ENCODE measurements at places on chromosomes 3 and 15.
A peak's percentile ranks its signal among the peaks of the same experiment; 100 is the strongest.

GRCh38 chr15:70806992-70807712, 43.8 kb upstream of the UACA start:
- DNase-seq, result peak; percentile 32

DNA sequence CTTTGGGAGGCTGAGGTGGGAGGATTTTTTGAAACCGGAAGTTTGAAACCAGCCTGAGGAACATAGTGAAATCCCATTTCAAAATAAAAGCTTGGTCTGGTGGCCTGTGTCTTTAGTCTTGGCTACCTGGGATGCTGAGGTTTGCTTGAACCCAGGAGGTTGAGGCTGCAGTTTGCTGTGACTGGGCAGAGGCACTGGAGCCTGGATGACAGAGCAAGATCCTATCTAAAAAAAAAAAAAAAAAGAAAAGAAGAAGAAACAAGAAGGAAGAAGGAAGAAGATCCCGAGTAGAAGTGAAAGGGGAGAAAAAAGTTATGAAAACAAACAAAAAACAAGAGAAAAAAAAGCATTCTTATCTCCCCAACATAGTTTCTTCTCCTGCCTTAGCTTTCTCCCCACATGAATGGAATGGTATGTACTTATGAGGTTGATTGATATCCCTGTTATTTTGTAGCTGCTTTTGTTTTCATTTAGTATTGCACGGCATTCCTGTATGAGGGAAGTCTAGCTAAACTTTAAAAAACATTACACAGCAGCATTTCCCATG, 42.4 kb downstream of the TMEM40 start:
- no peak for DNase-seq

DNA sequence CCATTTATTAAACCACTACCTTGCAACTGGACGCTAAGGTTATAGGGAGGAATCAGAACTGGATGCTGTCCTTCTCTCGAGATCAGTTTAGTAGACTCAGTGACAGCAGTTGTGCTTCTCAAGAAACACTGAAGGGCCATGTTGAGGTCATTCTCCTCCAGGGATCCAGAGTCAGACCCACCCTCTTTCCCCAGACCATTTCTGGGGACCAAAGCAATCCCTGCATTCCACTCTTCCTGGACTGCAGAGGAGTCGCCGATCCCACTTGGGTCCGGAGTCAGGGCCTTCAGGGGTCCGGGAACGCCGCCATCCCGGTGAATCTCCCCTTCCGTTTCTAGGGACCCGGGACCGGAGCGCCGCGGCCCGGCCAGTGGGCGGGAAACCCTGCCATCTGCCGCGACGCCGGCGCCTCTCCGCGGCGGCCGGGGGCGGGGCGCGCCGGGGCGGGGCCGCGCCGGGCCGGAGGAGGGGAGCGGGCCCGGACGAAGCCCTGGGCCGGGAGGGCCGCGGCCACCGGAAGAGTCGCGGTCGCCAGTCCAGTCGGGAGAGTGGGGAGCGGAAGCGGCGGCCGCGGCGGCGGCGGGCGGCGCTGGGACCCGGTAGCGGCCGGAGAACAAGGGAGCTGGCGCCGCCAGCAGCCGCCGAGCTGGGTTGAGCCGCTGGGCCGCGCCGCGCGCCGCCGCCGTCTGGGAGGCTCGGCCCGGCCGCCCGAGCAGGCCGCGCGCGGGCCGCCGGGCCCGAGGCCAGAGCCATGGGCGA, at the start of gene DVL3:
Gene DVL3 (plus strand): TSS at position 493 of the 759 bp plus-strand sequence. CDS start 259 bp downstream, at position 752.
- peak; percentile 53 for DNase-seq

DNA sequence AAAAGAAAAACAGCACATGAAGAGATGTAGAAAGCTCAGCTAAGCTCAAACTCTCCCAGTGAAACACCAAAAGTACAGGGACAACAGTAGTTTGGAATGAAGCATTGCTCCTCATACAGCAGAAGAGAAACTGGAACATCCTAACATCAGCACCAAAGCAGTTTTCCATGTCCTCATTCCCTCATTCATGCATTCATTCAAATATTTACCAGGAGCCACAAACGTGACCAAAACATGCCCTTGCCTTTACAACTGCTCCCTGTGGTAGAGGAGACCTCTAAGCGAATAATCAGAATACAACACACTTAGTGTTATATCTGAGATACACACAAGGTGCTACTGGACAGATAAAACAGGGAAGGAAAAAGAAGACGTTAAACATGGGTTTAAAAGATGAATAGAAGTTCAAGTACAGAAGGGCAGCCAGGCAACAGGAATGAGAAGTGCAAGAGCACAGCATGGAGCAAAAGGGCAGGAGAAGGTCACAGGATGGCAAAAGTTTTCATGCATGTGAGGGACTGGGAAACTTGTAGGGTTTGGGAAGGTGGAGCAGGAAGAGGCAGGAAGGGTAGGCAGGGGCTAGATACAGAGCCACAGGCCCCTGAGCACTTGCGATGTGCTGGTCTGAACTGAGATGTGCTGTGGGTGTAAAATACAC, 58.5 kb upstream of the LMCD1 start:
- no peak for DNase-seq

DNA sequence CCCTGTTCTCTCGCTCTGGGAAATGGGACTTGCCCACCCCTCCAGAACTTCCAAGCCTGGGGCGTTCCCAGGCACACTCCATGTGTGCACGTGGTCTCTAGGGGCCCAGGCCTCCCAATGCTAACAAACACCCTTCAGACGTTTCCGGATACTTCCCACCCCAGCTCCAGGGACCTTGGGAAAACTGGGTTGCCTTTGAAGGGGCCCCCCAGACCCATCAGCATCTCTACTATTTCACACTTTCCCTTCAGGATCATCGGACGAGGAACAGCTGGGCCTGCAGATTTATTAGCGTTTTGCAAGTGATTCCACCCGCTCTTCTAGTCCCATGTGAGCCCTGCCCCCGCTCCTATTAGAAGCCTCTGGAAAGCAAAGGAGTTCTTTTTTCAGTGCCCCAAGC, 63.2 kb downstream of the MAGEF1 start:
- no peak for DNase-seq

DNA sequence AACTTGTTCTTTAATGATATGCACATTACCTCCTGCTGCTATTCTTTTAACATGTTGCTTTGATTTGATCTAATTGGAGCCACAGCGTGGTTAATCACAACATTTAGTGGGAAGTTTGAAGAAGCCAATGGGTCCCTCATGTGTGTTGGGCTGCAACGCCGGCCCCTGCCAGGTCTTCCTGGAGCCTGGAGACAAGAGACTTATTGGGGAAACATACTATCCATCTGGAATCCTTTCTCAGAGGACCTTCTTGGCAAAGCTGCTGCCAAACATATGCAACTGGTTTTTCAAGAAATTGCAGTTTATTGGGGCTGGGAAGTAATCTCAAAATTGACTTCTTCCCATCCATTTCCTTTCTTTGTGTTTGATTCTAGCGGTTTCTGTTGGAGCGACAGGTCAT, 396.3 kb upstream of the PROK2 start:
- DNase-seq, result no peak

- no peak for DNase-seq
These were observed 87.7 kb downstream of the KCNAB1 start for GRCh38 chr3:156207802-156208685.

- DNase-seq, result no peak
These were observed 1029.8 kb downstream of the ROBO1 start for GRCh38 chr3:78737988-78738387.

DNA sequence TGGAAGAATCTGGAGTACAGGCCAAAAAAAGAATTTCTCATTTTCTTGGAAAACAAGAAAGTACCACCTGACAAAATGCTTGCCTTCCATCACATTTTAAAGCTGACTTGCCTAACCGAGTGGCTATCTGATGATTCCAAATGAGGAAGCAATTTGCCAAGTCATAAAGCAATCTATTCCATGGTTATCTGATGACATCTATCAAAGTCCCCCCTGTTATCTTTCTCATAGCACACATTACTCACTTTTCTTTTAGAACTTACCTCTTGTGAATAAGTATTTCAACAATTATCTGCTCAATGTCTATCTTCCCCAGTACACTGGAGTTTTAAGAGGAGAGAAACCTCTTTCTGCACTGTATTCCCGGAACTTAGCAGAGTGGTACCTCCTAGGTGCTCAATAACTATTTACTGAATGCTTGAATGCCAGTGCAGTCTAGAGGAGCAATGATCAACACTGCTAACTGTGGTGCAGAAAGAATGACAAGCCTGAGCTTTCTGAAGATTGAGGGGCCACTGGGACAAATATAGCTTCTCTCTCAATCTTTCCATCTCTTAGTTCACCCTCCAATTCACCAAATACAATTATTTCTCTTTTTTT, 186.3 kb upstream of the ATP11B start:
- DNase-seq, result no peak
